ENCODE measurements at places on chromosomes 6 and 20. TPM values are rescaled to one million over a fixed set of nuclear protein-coding genes. Genes with fewer than 3 reads are reported as not detected.

The NKAPL gene
- 0.72 TPM for polyA plus RNA-seq

The EPPIN gene
- not detected for polyA plus RNA-seq

The TOMM6 gene
- 157 TPM for polyA plus RNA-seq

The ENPP1 gene
- 15.8 TPM for polyA plus RNA-seq

The SNTA1 gene
- 24.7 TPM for polyA plus RNA-seq

The NRN1 gene
- 1.0 TPM for polyA plus RNA-seq

The CST11 gene
- polyA plus RNA-seq: not detected

The SASH1 gene
- 30.4 TPM for polyA plus RNA-seq

The ZNF451 gene
- 12.4 TPM for polyA plus RNA-seq

The GHRH gene
- not detected for polyA plus RNA-seq

The KLC4 gene
- 13.2 TPM for polyA plus RNA-seq

The IRAK1BP1 gene
- 1.4 TPM for polyA plus RNA-seq

The B4GALT5 gene
- polyA plus RNA-seq: 32.5 TPM

The MCCD1 gene
- polyA plus RNA-seq: not detected

The CEP162 gene
- polyA plus RNA-seq: 2.2 TPM

The BPIFB6 gene
- not detected for polyA plus RNA-seq

The STMND1 gene
- 0.05 TPM for polyA plus RNA-seq

The HDGFL1 gene
- not detected for polyA plus RNA-seq

The RNF144B gene
- 1.4 TPM for polyA plus RNA-seq

The VGLL2 gene
- not detected for polyA plus RNA-seq

The C20orf144 gene
- polyA plus RNA-seq: 0.13 TPM

The NOX3 gene
- polyA plus RNA-seq: not detected

The ISM1 gene
- 0.12 TPM for polyA plus RNA-seq

Measured in BJ (cell line).